ENCODE measurements at places on chromosomes 12 and 14.

DNA sequence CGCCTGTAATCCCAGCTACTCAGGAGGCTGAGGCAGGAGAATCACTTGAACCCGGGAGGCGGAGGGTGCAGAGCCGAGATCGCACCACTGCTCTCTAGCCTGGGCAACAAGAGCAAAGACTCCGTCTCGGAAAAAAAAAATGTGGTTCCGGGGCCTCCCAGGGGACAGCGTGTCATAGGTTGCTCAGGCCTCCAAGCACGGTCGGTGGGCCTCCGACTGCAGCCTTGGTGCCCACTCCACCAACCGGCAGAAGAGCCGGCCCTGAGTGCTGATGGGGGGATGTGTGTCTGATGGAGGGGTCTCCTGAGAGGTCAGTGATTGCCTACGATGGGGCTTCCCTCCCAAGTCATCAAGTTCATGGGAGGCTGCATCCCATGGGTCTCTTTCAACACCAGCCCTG is 15.9 kb downstream of the ZFYVE21 start:
- DNase-seq = no peak

GRCh38 chr14:102209224-102209966 is 69.7 kb downstream of the WDR20 start:
- DNase-seq = no peak

DNA sequence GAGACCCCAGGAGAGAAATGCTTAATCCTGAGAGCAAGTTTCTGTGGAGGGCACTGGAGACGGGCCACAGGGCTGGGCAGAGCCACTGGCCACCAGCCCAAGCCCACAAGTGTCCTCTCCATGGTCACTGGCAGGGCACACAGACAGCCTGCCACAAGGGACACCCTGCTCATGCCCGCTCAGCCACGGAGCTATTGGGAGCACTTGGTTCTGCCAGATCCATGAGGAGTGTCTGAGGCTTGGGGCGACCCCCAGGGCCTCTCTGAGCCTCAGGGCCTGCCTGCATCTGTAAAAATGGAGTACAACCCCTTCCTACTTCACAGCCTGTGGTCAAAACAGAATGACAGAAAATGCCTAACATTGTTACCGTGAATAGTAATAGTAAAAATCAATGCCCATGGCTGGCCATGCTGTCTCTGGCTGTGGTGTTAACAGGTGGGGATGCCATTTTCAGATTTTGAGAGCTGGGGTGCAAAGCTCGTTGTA is 3.2 kb downstream of the PGF start:
- no peak for DNase-seq

- DNase-seq = no peak
These were observed 44.8 kb downstream of the ARHGAP5 start for GRCh38 chr14:32121948-32122347.

- peak; percentile 22 for DNase-seq
These were observed 824 bp downstream of the CCDC177 start for GRCh38 chr14:69573831-69574262.

GRCh38 chr12:46677749-46678148 is 148.0 kb downstream of the SLC38A4 start:
- no peak for DNase-seq

DNA sequence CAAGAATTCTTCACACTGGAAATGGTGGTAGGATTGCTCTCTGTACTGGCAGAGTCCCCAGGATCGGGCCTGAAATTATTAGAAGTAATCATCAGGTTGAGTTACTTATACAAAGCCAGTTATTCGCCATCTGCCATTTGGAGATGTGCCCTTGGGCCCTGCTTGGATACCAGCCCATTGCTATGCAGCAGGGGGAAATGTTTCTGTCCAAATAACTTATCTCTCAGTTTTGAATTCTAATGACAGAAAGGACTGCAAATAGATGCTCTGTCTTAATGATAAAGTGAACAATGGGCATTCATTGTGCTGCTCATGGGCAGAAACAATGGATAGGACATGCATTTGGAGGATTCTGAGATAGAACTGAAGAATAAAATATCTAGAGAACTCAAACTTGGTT is 139.1 kb upstream of the PELI2 start:
- no peak for DNase-seq

GRCh38 chr12:86429824-86430223 is 173.6 kb upstream of the MGAT4C start:
- no peak for DNase-seq

GRCh38 chr12:15596174-15596573 is 193.0 kb downstream of the EPS8 start:
- no peak for DNase-seq

DNA sequence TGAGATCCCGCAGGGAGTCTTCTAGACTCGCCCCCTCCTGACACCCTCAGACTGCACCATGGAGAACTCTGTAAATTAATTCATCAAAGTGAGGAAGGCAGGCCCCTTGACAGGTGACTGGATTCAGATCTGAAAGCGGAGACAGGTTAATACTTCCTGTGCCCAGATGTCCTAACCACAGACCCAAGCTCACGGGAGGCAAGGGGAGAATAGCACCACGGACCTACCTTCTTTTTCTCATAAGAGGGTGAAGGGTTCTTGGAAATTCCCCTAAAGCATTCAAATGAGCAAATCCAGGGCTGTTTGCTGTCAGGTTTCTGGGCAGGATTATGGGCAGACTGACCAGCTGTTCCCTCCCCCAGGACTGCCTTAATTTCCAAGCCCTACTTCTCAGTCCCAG is 170.0 kb downstream of the ZFP36L1 start:
- no peak for DNase-seq

- DNase-seq = no peak
These were observed 7.4 kb downstream of the SMOC1 start for GRCh38 chr14:69886453-69887242.

DNA sequence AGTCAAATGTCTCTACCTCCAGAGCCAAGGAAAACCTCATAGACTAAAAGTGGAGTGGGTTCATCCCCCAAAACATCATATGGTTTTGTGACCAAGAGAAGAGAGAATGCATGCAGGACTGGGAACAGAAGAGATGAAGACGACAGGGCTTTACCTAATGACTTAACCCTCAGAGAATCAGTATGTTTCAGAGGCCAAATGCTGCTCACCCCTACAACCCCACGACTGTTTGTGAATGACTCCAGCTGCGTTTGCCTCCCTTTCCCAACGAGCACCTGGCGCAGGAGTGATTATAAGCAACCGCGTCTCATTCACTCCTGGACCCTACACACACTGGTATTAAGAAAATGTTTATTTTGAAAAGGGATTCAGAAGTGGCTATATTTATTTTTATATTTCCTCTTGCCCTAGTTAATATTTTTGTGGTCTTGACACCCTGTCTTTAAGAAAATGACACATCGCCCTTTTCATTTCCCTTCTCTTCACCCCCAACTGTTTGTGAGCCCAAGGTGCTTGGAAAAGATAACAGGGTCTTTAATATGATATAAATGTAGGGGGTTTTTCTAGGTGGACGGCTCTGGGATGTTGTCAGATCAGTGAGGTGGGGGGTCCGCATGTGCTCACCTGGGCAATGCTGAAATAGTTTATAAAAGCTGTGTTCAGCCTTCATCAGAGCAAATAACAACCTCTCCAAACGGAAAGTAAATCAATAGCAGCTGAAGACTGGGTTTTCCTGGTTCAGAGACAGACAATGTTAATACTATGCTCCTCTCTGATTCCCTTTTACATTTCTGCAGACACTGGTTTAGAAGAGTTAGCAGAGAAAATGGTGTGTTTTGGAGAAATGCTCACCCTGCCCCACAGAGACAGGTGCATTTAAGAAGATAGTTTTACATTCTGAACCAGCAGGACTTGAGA is 77.7 kb downstream of the SLC15A4 start:
- DNase-seq = no peak

DNA sequence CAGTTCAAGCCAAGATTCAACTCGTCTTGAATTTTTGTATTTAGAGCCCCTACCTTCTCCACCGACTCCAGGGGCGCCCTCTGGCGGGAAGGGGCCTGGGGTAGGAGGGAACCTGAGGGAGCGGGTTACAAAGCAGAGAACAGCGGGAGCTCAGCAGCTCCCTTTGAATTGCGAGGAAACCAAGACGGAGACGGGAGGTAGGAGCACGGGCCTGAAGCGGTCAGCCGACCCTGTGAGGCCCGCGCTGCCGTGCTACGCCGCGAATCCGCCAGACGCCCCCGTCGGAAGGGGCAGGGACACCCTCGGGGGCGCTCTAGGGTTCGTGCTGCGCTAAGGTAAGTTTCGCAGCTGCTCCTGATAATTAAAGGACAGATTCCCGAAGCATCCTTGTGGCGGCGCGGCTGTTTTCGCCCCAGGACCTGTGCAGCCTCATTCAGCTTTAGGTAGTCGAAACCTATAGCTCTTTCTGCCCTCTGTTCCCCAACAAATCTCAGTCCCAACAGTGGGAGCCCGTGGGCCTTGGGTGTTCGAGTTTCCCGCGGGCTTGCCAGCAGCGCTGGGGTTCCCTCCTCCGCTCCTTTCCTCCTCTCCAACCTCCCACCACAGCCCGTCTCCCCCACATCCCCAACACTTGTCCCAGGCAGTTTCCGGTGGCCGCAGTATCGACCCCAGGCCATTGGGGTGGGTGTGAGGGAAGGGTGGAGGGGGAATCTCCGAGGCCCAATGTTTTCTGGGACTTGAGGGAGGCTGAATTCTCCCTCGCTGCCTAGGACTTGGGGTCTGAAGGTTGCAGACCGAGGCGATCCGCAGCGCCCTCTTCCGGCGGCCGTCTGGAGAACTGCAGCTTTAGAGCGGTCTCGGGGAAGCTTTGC is 5.1 kb upstream of the NKX2-1 start:
- DNase-seq = no peak

DNA sequence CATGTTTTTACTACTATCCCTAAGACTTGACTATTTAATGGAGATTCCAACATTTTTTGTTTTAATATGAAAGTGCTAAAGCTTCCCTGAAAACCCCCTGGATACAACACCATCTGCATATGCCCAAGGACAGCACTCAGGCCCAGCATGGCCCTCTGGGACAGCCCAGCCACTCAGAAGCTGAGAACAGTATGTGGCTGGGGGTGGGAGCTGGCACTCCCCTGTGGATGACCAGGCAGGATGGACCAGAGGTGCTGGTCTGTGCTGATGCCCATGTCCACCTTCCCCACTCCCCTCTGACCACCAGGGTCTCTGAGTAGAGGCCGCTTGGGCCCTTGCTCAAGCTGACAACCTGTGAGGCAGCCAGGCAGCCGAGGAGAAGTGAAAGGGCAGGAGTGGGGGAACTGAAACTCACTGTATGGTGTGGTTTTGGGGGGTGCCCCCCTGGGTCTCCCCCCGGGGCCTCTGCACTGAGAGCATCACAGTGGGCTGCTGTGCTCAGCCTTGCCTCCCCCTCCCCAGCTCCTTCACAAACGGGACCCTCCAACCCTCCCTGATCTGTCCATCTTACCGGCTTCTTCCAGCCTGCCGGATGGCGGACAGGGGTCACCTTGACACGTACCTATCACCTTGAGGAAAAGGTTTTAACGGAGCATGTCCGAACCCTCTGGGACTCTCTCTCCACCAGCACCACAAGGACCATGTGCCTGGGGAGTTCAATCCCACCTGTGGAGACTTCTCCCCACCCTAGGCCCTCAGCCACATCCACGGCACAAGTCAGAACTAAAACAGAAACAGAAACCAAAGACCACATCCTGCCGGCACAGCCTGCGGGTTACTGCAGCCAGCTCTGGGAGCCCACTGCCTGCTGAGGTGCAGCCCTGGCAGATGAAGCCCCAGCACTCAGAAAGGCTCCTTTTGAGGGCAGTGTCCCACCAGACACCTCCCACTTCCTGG is at the start of gene TMEM229B:
TSS of gene TMEM229B (minus strand) at position 785 of the 957 bp plus-strand sequence. CDS start 14,798 bp downstream, outside the sequence.
- DNase-seq = peak; percentile 58

DNA sequence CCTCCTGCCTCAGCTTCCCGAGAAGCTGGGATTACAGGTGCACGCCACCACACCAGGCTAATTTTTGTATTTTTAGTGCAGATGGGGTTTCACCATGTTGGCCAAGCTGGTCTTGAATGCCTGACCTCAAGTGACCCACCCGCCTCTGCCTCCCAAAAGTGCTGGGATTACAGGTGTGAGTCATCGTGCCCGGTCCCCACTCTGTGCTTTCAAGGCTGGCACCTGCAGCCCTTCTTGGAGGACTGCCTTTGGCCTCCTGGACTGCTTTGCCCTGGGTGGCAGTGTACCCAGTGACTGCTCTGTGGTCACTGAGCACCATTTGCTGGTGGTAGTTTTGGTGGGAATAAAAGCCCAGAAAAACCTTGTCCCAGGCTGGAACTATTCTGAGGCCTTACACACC is 12.6 kb downstream of the DHRS1 start:
- DNase-seq = no peak

DNA sequence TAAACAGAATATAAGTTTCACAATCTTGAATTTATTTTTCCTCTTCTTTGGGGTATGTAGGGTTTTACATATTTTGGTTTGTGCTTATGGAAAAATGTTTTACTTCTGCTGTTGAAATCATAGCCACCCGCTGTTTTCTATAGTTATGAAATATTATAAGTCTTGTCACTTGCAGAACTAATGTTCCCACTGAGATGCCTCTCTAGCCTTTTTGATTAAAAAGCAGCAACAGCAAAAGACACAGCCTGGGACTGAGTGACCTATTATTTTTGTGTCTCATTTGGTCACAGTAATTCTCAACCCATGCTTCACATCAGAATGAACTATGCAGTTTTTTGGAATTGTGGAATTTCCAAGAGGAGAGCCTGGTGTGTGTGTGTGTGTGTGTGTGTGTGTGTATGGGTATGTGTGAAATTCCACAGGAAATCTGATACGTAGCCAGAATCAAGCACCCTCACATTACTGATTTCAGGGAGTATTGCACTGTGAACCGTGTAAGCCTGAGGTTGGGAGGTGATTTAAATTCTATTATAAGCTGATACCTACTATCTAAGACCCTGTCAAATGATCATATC is 55.7 kb upstream of the FRMD6 start:
- no peak for DNase-seq

- no peak for DNase-seq
These were observed 19.4 kb upstream of the SELPLG start for GRCh38 chr12:108653082-108653516.

DNA sequence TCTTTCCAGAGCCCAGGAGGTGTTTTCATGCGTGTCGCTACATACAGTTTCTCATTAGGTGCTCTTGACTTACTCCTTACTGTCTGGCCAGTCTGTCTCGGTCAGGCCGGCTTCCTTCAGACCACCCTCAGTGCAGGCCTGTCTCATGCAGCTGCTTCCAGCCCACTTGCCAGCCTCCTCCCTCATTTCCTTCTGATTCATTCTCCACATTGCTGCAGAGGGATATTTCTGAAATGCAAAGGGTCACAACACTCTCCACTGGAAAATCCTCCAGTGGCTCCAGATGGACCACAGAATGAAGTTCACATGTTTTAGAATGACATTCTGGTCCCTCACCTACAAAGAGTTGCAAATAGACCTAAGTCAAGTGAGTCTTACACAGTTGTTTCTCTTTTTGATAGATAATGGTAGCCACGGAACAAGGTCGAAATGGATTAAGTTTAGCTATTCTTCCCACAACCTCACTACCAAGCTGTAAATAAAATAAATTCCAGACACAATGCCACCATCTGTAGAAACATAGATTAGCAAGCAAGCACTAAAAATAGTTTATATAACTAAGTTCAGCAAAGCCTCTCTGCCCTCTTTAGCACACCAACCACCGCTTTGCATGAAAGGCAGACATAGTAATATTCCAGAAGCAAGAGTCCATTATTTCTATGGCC is 146.9 kb downstream of the ESR2 start:
- DNase-seq = no peak

DNA sequence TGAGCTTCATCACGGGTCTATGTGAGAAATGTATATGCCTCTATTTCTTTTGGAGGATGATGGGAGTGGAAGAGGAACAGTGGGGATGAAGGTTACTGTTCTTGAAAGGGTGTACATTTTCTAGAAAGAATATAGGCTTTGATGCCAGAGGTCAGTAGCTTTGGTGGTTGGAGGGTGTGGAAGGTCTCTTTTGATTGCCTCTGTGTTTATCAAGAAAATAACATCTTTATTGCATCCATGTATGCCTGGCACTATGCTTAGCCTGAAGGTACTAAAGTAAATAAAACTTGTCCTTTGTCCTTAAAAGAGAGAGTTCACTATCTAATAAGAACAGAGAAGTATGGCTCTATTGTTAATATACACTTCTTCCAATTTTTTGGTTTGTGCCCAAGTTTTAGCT is 201.8 kb downstream of the NUBPL start:
- DNase-seq = no peak
